ENCODE measurements at places on chromosomes 12 and 14.

DNA sequence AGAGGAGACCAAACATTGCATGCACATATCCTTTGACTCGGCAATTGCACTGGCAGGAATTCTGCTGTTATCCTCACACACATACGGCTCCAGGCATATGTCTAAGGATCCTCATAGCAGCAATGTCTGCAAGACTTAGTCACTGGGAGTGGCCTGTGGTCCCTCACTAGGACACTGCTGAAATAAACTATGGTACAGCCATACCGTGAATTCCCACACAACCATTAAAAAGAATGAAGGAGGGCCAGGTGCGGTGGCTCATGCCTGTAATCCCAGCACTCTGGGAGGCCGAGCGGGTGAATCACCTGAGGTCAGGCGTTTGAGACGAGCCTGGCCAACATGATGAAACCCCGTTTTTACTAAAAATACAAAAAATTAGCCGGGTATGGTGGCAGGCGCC lies 105.1 kb downstream of the ZFP36L1 start:
- no peak for DNase-seq

DNA sequence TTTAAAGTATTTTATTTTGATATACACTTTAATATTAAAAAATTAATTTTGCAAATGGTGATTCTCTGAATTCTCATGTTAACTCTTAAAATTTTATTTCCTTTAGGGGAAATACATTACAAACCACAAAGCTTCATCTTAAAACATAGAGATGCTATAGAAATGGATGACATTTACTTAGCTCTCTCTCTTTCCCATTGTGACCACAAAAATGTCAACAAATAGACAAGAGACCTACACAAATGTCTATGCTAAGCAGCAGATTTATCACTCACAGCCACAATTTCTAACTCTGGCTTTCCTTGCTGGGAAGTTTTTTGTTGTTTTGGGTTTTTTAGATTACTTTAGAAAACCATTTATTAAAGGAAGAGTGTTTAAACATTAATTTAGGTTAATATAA lies 19.9 kb upstream of the PHC1 start:
- no peak for DNase-seq

DNA sequence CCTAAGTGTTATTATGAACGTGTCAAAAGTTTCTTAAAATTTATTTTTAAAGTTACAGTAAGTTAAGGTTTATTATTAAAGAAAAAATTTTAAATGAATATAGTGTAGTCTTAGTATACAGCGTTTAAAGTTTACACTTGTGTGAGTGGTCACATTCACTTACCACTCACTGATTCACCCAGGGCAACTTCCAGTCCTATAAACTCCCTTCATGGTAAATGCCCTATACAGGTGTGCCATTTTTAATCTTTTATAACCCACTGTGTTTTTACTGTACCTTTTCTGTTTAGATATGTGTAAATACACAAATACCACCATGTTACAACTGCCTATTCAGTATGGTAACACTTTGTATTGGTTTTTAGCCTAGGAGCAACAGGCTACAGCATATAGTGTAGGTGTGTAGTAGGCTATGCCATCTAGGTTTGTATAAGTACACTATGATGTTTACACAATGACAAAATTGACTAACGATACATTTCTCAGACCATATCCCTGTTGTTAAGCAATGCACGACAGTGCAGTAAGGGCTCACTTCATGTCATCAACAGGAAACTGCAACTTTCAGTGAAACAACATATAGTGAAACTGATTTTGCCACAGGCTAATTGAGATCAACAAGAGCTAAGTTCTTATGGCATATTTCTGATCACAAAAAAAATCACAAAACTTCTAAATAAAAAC lies 112.0 kb upstream of the TMCC3 start:
- DNase-seq, result no peak

DNA sequence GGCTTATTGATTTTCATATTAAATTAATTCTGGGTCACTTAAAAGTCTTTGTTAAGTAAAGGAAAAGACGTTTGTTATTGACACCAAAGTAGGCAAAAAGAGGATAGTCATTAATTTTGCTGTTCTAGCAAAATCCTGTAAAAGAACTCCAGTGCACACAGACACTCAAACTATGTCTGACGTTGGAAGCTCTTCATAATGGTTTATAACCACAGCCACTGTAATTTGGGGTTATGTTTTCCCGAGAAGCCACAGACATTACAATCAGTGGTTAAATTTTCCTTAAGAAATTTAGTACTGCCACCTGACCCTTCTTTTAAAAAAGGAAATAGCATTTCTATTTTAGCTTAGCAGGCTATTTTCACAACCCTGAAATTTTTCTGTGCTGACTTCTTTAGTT lies 267.5 kb downstream of the CCDC91 start:
- no peak for DNase-seq

GRCh38 chr12:124440841-124441381 lies 126.5 kb downstream of the NCOR2 start:
- no peak for DNase-seq

DNA sequence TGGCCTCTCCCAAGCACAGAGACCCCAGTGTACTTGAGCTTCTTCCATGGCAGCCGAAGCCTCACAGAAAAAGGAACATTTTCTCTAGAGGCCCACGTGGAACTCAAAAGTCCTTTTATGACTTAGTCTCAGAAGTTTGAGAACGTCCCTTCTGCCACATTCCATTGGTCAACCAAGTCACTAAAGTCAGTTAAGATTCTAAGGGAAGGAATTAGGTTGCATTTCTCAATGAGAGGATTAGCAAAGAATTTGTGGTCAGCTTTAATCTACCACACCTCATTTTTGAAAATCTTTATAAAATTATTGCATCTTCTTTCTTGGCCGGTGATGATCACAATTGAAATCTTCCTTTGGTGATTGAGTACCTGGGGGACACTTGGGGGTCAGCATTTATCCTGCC lies 279.9 kb upstream of the TBX3 start:
- DNase-seq, result no peak

GRCh38 chr14:65229748-65230728 lies 127.7 kb upstream of the MAX start:
- peak; percentile 61 for DNase-seq

DNA sequence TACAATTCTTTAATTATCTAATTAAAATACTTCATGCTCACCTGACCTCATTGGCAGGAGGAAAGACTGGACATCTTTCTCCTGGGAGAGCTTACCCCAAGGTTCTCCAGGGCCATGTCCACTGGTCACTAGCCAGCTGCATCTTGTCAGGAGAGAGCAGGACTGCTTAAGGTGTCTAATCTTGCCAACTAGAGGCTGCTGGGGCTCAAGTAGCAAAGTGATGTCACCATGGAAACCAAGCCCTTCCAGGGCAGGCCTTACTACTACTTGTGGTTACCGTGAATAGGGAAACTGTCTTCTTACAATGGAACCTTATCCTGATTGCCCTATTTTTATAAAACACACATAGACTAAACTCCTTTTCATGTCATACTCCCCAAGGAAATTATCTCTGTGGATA lies 376.4 kb downstream of the SNAPC1 start:
- DNase-seq, result no peak

GRCh38 chr12:119501052-119501451 lies 92.5 kb upstream of the TMEM233 start:
- DNase-seq, result no peak

GRCh38 chr14:96811985-96812667 lies 14.9 kb downstream of the VRK1 start:
- no peak for DNase-seq
